ENCODE measurements at places on chromosomes 6 and 20. TPM values are rescaled to one million over a fixed set of nuclear protein-coding genes. Genes with fewer than 3 reads are reported as not detected.
A peak's percentile ranks its signal among the peaks of the same experiment; 100 is the strongest.

GRCh38 chr6:91442342-91442741 is 855.5 kb upstream of the MAP3K7 start:
- no peak for DNase-seq

DNA sequence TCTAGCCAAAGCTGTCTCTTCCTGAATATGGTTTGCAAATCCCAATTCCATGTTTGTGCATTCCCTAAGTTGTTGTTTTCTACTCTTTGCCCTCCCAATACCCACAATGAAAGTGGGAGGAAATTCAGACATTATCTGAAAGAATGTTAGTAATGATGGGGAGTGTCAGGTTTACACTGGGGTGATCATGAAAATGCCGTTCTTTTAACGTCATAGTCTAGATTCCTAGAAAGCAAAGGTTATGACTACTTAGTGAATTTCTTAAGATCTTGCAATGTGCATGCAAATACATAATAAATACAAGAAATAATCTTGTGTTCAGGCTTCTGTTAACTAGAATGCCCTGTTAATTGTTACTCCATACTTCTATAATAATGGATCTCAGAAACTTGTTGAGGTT is 101.0 kb downstream of the LCA5 start:
- peak; percentile 11 for DNase-seq

GRCh38 chr6:19662911-19663310 is 174.3 kb upstream of the ID4 start:
- DNase-seq, result no peak

GRCh38 chr6:112770308-112770707 is 423.2 kb downstream of the RFPL4B start:
- no peak for DNase-seq

The CUTA gene
- total RNA-seq, result 522 TPM

The TFAP2D gene
- not detected for total RNA-seq

DNA sequence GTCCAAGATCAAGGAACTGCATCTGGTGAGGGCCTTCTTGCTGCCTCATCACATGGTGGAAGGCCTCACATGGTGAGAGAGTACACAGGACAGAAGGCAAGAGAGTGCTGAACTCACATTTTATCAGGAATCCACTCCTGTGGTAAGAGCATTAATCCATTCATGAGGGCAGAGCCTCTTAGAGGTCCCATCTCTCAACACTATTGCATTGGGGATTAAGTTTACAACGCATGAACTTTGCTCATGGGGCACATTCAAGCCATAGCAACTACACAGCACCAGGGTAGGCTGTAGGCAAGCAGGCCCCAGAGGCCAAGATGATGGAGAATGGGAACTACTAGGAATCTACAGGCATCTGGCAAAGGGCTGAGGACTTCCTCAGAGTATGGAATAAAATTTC is 10.0 kb upstream of the TGIF2 start:
- no peak for DNase-seq

GRCh38 chr6:4913705-4914419 is 90.0 kb downstream of the RPP40 start:
- DNase-seq, result no peak

GRCh38 chr6:118277631-118278030 is 270.5 kb upstream of the PLN start:
- no peak for DNase-seq

DNA sequence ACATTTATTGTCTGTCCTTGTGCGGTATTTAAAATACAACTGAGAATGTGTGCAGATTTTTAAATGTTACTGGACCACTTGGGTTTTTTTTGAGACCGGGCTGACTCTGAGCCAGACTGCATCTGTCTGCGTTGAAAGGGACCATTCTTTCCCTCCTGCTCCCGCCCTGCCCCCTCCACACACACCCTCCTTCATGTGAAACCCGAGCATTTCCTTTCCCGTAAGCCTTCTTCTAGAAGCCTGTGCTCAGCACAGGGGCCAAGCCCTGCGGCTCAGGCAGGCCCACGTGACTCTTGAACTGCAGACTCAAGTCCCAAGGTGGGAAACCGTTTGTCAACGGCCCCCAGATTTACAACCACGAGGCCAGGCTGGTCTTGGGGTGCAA is 82.7 kb upstream of the FOXC1 start:
- DNase-seq, result peak; percentile 57

The ANKEF1 gene
- total RNA-seq, result 0.65 TPM

DNA sequence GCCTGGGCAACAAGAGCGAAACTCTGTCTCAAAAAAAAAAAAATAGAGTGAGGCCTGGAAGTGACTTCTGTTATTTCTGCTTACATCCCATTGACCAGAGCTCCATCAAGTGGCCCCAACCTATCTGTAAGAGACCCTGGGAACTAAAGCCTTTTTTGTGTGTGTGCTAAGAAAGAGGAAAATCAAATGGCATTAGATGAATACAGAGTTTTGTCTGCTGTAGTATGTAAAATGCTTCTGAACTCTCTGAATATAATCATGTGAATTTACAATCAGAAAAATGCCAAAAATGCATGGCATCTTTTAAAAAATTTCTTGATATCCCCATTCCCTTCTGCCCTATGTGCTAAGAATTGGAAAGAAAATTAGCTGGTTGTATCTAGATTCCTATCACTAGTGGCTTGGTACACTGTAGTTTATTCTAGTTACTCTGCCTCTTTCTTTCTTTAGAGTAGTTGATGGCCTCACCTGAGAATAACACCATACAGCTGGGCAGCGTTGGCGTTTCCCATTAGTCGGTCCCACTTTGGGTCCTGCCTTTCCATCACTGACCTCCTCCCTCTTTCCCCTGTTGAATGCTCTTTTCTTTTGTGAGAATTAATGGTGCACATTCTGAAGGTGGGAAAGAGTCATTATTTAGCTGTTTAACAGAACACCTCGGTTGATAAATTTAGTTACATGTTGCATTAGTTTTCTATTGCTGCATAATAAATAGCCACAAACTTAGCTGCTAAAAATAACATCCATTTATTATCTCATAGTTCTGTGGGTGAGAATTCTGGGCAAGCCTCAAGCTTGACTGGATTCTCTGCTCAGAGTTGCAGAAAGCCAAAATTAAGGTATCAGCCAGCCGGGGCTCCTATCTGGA is 38.2 kb downstream of the SAMD5 start:
- DNase-seq, result no peak

- no peak for DNase-seq
Measured at GRCh38 chr20:3400260-3401155, 7.0 kb downstream of the DNAAF9 start.

- DNase-seq, result no peak
Measured at GRCh38 chr20:44021900-44022299, 107.2 kb downstream of the TOX2 start.

The VWA7 gene
- total RNA-seq, result 0.36 TPM

DNA sequence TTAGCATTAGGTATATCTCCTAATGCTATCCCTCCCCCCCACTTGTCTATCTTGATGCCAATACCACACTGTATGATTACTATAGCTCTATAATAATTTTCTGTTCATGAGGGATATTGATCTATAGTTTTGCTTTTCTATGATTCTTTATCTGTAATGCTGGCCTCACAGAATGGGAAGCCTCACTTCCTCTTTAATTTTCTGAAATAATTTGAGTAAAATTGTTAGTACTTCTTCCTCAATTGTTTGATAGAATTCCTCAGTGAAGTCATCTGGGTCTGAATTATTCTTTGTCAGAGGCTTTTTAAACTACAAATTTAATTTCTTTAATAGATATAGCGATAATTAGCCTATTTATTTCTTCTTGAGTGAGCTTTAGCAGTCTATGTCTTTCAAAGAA is 31.2 kb downstream of the SIRPD start:
- no peak for DNase-seq

DNA sequence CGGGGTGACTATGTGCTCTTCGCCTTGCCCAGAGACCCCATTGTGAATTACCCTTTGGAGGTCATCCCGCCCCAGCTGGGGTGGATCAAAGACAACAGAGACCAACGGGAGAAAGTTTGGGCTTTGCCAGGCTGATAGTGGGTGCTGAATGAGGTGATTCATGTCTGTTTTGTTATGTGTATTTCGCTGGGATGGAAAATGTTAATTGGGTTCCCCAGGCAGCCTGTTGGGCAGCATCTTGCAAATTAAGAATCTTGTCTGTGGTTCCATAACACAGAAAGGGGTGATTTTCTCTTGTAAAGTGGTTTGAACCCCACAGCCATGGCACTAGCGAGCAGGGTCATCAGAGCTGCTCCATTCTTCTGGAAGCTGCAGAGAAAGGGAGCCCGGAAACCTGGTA is 63.1 kb upstream of the UNC93A start:
- no peak for DNase-seq

The CRISP3 gene
- not detected for total RNA-seq

The KIAA1586 gene
- 26.2 TPM for total RNA-seq

- peak; percentile 22 for DNase-seq
Measured at GRCh38 chr6:14117158-14118090, at the start of gene CD83. TSS of gene CD83 (plus strand) at chr6:14117772. CDS start at chr6:14117812, 40 bp downstream.

All from fibroblast of the aortic adventitia (primary cell).